NB4 (cell line): ENCODE measurements at places on chromosomes 1 and 21.
A peak's percentile ranks its signal among the peaks of the same experiment; 100 is the strongest.

DNA sequence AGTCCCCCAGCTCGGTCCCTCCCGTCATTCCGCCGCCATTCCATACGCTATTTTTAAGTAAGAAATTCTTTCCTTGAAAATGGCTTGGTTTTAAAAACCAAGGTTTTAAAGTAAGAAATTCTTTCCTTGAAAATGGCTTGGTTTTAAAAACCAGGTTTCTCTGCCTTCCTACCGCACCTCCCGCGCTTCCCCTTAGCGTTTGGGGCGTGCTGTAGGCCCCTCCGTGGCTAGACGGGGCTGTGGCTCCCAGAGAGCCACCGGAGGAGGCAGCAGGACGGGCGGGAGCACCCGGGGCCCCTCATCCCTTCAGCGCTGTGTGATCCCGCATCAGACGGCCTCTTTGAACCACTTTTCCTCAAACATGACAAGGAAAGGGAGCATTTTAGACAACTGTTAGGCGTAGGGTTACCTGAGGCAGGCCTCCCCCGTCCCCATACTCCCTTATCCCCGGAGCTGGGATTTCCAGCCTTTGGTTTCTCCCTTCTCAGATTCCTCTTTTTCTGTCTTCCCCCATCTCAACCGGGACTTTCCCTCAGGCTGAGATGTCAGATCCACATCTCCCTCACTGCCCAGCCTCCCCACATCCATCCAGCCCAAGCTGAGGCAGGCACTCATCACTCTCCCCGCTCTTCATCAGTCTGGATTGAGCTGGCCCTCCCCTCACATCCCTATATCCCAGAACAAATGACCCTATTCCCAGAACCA, 541 bp upstream of the CD58 start:
- DNase-seq, result no peak

DNA sequence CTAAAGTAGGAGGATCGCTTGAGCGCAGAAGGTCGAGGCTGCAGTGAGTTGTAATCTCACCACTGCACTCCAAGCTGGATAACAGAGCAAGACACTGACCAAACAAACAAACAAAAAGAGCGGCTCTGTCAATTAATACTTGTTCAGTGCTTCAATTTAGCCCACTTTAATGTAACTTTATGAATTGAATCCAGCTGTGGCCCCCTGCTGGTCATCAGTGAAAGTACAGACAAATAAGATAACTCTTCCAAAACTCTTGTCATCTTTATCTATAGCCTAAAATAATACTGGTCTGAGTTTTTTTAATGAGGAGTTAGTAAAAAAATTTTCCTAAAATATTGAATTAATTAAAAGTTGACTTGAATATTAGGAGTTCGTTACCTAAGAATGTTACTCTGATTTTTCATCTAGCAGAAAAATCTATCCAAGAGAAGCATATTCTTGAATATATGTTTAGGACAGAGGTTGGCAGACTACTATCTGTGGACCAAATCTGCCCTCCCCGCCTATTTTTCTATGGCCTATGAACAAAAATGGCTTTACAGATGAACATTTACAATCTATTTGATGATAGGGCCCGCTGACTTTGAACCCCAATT, 26.1 kb downstream of the ATP5PF start:
- peak; percentile 52 for DNase-seq

- no peak for DNase-seq
These were observed 1716.4 kb downstream of the BRINP3 start for GRCh38 chr1:188761226-188761625.

DNA sequence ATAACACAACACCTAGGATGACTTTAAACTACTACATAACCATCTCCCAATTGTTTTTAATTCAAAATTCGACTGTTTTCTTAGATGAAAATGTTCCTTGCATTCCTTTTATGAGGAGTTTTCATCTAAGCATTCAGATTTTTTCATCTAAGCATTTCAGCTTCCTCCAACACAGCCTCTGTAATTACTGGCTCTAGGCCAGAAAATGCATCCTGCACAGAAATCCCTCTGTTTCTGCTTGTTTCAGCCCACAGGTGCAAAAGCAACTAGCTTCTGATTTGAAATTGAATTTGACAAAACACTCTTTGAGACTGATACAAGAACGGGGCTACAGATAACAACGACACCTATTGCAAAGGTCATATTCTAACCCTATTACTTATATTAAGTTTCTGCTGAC, 90.4 kb downstream of the RGS21 start:
- no peak for DNase-seq

- peak; percentile 35 for DNase-seq
These were observed 1.1 kb upstream of the ADIPOR1 start for GRCh38 chr1:202959276-202959620.

DNA sequence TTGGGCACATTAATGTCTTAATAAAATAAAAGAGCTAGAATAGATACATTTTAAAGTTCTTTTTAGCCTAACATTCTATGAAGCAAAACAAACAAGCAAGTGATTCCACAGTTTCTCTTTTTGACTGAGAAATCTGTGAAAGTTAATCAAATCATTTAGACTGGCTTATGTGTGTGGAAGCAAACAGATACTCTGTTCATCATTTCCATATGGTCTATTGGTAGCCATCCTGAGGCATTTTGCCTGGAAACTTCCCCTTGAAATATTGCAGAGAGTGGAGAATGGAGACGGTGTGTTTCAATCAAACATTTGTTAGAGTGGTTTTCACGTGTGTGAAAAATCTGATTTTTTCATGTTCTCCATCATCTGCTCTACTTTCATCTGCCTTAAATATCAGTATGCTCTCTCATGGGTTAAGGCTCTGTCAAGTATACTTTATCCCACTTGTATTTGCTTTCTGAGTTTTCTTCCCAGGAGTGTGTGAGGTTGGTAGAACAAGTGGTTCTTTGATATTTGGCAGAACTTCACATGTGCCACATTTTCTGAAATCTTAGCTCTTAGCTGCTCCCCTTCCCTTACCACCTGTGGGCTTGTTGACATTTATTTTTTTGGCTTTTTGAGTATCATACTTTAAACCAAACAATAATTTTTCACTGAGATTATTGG, 139.1 kb upstream of the PTGFR start:
- DNase-seq, result no peak

DNA sequence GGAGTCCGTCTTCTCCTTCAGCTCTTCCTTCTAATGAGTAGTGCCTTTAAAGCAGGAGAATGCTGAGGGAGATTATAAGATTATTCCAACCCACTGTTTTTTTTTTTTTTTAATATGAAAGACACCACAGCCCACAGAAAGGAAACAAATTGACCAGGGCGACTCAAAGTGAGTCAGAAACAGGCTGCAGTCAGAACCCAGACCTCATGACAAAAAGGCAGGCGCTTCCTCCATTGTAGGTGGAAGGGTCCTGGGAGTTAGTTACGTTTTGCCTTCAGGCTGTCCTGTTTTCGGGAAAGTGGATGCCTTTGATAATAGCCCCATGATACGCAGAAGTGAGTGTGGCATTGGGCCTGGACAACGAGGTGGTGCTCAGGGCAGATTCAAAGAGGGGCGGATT, 21.0 kb downstream of the PLXNA2 start:
- DNase-seq, result no peak

GRCh38 chr1:219278288-219278687, 104.6 kb downstream of the LYPLAL1 start:
- DNase-seq, result no peak

DNA sequence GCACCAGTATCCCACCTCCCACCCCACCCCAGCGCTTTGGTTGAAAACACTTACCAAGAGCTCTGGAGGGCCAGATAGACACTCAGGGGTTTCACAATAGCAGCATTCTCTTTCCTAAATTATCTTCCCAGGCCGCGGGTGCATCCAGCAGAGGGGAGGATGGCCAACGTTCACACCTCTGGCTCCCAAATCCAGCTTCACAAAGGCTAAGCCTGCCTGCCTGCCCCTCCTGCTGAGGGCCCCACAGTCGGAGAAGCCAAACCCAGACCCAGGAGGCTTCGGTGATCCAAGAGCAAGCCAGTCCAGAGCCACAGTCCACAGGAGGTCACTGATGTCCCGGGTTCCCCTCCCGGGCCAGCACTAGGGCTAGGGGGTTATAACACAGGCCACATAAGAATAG, 231.9 kb downstream of the TRABD2B start:
- DNase-seq, result no peak

- DNase-seq, result no peak
These were observed 4.9 kb downstream of the NHLH1 start for GRCh38 chr1:160371756-160372155.

GRCh38 chr1:231985296-231986023, 358.9 kb downstream of the DISC1 start:
- no peak for DNase-seq

- DNase-seq, result no peak
These were observed 4.6 kb upstream of the SMG7 start for GRCh38 chr1:183467687-183468086.

- no peak for DNase-seq
These were observed 51.6 kb downstream of the PLPP3 start for GRCh38 chr1:56527548-56528302.

DNA sequence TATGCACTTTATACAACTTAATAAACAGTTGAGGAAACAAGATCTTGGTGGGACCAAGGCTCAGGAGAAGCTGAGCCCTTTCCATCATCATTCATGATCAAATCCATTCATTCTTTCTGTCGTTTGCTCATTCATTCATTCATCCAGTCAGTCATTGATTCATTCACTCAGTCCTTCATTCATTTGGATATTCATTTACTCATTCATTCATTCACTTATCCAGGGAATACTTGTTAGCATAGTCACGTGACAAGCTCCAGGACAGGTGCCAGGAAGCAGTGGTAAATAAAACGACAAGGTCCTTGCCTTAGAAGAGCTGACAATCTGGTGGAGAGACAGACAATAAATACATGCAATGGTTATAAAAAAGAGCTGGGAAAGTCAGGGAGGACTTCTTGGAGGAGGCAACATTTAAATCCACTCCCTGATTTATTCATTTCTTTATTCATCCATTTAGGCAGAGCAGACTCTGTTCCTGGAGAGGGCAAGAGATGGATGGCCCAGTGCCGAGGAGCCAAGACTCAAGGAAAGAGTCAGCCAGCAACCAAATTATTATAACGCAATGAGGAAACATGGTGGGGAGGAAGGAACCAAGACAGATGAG, 74.1 kb upstream of the CASZ1 start:
- no peak for DNase-seq

- peak; percentile 43 for DNase-seq
These were observed 70.1 kb upstream of the NTPCR start for GRCh38 chr1:232880354-232880753.

GRCh38 chr1:194024659-194025058, 838.2 kb upstream of the B3GALT2 start:
- no peak for DNase-seq

GRCh38 chr1:223628233-223629125, 37.0 kb downstream of the CAPN8 start:
- DNase-seq, result peak; percentile 68

GRCh38 chr1:22105611-22106207, 37.2 kb downstream of the WNT4 start:
- DNase-seq, result peak; percentile 68

DNA sequence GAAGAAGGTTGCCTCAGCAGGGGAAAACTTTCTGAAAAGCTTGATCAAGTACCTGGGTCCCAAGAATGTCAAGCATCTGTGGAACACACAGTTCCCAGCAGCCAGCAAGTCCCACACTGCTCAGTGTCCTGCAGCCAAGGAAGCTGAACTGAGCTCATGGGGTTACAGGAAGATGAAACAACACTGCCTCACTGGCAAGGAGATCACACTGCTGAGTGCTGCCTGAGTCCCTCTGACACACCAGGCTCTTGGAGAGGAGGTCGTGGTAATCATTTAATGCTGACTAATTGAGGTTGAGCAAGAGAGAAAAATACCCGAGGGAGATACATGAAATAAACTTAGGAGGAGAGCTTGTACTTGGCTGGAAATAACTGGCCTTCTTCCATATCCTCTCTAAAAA, 75.2 kb downstream of the MPZL1 start:
- peak; percentile 96 for DNase-seq

DNA sequence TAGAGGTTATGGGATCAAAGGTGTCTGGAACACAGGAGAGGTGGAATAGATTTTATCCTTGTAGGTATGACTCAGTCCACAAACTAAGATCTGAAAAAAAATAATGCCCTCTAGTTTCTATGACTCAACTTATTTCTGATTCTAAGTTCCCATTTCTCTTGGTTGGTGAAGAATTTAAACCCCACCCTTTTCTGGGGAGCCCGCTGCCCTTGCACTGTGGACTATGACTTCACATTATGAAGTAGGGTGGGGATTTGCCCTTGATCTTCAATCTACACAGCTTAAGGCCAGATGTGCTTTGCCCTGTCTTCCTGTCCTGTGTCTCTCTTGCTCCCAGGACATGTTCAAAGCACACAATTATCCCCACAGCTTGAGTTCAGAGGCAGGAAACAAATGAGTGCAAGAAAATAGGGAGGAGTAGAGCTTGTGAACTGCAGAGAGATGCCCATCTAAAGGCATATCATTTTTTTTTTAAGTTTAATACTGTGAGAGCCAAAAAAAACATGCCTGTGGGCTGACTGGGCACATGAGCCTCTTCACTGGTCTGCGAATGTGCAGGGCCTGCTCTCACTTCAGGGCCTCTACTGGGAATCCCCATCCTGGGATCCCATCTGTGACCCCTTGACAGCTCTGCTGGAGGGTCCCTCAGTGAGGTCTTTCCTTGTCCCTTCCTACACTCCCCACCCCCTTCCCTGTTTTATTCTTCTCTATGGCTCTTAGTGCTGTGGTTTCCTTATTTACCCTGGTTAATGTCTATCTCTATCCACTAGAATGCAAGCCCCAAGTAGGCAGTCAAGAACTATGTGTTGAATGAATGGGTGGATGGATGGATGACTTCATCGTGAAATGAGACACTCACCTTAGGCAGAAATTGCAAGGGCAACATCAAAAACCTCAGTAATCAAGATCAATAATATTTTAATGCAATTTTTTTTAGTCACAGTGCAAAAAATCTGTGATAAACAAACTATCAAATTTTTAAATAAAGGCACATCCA, 61.5 kb downstream of the CD58 start:
- peak; percentile 84 for DNase-seq

GRCh38 chr1:244361764-244362473, 89.8 kb downstream of the ADSS2 start:
- DNase-seq, result no peak

- DNase-seq, result no peak
These were observed 26.6 kb upstream of the LRRN2 start for GRCh38 chr1:204711947-204712701.

DNA sequence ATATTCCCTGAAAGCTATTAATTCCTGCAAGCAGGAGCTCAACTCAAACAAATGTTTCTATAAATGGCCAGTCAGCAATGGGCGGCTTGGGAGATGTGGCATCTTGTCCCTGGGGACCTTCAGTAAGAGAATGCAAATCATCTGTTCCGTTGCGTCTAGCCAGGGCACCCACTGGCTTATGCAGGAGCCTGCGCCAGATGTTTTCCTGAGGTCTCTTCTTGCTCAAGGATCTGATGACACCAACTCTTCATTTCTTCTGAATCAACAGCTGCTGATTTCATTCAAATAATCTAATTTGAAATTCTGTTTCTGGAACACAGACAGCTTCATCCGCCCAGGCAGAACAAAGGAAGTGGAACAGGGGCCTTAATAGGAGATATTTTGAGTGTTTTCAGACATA, 70.0 kb upstream of the AJAP1 start:
- DNase-seq, result no peak

DNA sequence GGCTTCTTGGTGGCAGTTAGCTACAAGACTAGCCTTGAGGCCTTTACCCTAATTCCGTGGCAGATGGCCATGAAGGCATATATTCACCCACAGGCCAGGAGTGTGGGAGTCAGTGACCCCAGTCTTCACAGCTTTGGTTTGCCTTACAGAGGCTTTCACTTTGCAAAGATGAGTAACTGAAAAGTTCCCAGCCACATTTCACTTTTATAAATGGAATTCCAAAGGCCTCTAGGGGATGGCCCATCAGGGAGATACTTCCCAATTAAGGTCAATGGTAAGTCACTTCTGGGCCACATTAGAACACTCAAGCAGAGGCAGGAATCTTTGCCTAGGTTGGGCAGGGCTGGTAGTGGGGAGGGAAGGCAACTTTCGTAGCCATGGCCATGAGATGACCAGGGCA, 13.1 kb upstream of the HEYL start:
- no peak for DNase-seq
